NCI-H526 treated with DMSO at 0.1 percent for 48 hours (cell line): ENCODE measurements at places on chromosomes 7 and 10.

- DNase-seq, result no peak
Measured at GRCh38 chr7:34155220-34155908, 250.0 kb downstream of the BMPER start.

DNA sequence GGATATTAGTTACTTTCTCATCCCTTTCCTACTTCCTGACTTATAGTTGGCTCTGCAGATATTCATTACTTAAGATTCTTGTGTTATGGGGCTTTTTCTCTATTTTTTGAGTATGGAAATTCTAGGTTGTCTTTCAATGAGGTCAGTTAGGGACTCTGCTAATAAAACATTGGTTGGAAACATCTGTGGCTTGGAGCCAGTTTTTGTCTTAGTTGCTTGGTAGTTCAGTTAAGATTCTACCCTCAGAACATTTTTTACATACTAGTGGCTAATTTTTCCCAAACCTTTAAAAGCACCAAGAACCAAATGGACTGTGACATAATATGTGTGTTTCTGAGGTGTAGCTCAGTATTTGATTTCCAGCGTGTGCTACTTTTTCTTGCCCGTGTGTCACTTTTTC, 305.6 kb upstream of the FZD1 start:
- no peak for DNase-seq

GRCh38 chr10:26173837-26174236, 42.7 kb upstream of the GAD2 start:
- no peak for DNase-seq

GRCh38 chr10:75104842-75105241, 6.6 kb upstream of the SAMD8 start:
- no peak for DNase-seq

GRCh38 chr10:121183236-121183635, 332.1 kb downstream of the WDR11 start:
- DNase-seq, result peak; percentile 59

DNA sequence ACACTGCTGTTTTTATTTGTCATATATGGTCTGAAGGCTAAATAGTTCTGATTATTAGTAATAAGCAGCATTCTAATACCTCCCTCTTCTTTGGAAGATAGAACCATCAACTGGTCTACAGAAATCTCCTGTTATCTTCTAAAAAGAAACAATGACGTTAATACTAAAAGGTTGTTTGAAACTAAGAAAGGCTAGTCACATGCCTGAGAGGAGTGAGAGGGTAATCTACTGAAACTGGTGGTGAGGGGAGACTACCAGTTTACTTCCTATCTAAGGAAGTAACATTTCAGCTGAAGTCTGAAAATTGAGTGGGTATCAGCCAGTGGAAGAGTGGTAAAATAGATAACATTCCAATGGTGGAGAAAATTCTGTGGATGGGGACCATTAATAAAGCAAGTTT, 48.4 kb downstream of the FGFBP3 start:
- no peak for DNase-seq

GRCh38 chr10:93995598-93996271, 2.0 kb downstream of the PLCE1 start:
- no peak for DNase-seq

GRCh38 chr7:142111499-142111898, at the start of gene MGAM2:
Gene MGAM2, plus strand, starts transcription at chr7:142111718. Its CDS starts 5,156 bp downstream, at chr7:142116874.
- peak; percentile 83 for DNase-seq

DNA sequence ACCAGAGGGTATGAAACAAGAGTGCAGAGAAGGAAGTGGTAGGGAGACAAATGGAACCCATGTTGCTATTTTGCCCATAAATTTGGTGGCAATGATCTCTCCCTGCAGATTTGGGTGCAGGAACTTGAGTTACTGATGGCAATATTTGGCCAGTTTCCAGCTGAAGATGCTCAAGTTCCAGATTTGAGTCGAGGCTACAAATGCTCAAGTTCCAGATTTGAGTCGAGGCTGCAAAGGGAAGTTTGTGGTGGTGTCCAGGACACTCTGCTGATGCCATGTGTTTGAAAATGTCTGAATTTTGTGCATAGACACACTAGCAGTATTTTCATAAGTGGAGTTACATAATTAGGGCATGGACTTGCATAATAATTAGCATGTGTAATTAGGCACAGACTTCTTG, 40.8 kb downstream of the TBXAS1 start:
- no peak for DNase-seq

- no peak for DNase-seq
Measured at GRCh38 chr10:110739811-110740271, 95.7 kb downstream of the RBM20 start.

DNA sequence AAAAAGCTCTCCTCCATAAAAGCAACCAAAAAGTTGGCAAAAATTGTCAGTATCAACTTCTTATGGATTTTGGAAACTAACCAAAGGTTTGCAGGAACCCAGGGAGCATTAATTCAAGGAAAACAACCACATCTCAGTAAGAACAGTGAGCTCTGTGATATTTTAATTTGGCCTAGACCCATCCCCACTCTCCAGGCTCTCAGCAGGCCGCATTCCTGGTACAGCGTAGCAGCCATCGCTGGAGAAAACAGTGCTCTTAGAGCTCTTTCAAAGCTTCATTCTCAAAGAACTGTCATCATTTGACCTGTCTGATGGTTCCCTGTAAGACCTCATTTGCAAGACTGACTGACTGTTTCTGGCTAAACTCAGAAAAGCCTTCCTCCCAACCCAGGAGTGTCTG, 81.9 kb downstream of the NUDCD3 start:
- DNase-seq, result no peak

- no peak for DNase-seq
Measured at GRCh38 chr10:71085689-71086438, 126.5 kb upstream of the UNC5B start.

DNA sequence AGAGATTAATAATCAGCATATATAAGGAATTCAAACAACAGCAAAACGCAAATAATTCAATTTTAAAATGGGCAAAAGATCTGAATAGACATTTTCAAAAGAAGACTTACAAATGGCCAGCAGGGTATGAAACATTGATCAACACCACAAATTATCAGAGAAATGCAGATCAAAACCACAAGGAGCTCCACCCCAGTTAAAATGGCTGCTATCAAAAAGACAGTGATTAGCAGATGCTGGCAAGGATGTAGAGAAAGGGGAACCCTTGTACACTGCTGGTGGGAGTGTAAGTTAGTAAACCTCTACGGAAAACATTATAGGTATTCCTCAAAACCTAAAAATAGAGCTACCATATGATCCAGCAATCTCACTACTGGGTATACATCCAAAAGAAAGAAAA, 128.0 kb upstream of the CACUL1 start:
- no peak for DNase-seq

DNA sequence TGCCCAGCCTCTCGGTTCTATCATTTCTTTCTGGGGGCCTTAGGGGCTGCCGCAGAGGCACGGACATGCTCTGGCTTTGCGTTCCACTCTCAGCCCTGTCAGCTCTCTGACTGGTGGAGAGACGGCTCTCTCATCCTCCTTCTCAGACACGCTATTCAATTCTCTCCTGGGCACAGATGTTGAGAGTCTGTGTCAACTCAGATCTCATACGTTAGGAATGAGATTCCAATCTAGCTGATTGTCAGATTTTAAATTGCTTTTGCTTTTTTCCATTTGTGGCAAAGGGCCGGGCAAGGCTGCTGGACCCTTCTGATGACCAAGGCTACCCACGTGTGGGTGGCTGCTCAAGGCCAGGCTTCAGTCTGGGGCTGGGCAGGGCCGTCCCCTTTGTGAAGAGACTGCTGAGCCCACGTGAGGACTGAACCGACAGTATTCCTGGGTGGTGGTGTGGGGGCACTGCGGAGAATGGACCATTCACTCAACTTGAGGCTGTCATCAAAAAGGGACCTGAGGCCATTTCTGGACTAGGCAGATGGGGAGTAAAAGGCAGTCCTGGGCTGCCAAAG, 71.5 kb downstream of the CLEC2L start:
- DNase-seq, result no peak

GRCh38 chr10:527416-527815, 162.1 kb downstream of the DIP2C start:
- no peak for DNase-seq

GRCh38 chr7:96287132-96287531, 34.8 kb downstream of the SLC25A13 start:
- no peak for DNase-seq

GRCh38 chr10:102758240-102758932, 14.6 kb downstream of the WBP1L start:
- no peak for DNase-seq

GRCh38 chr10:93461109-93461806, 20.9 kb downstream of the MYOF start:
- DNase-seq, result peak; percentile 27

GRCh38 chr10:18402853-18403252, 248.5 kb downstream of the NSUN6 start:
- DNase-seq, result peak; percentile 35

DNA sequence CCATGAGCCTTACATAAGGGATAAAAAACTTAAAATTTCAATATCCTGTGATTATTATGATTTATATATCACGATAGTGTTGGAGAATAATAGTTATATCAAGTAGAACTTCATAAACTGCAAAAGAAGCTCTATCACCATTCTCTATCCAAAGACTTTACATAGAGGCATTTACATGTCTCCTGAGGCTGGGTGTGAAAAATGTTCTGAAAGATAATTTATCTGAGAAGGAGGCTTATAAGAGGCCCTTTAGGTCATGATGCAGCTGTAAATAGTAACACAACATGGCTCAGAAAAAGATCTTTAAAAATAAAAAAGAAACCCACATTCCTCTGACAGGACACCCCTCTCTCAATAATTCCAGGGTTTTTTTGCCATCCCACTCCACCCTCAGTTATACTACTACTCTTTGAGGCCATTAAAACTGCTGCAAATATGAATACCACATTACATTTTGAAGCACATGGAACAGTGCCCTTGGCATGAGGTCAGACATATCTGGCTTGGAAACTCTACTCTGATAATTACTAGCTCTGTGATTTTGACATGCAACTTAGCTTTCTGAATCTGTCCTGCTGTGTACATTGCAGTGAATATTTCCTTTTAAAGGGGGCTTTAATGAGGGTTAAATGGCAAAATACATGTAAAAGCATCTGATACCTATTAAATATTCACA, 55.5 kb downstream of the SLC16A12 start:
- DNase-seq, result no peak

DNA sequence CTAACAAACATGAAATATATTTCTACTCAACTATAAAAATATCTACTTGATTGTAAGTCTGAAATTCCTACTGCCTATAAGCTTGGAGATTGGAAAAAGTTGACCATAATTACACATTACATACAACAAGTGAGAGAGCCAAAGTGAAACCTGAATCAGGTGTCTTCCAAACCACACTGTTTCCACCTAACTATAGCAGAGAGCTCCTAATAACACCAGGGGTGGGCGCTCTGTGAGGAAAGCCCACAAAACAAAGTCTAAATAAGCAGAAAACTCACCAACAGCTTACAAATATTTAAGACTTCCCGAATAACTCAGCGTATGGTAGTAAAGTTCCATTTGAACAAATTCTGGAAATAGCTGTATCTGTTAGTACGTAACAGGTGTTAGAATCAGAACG, 119.9 kb downstream of the GPR37 start:
- no peak for DNase-seq

- DNase-seq, result no peak
Measured at GRCh38 chr10:2980791-2981360, 86.5 kb upstream of the PFKP start.

GRCh38 chr7:78970440-78970916, 483.0 kb downstream of the MAGI2 start:
- DNase-seq, result no peak

GRCh38 chr10:24383681-24384106, 174.8 kb downstream of the KIAA1217 start:
- DNase-seq, result peak; percentile 76

DNA sequence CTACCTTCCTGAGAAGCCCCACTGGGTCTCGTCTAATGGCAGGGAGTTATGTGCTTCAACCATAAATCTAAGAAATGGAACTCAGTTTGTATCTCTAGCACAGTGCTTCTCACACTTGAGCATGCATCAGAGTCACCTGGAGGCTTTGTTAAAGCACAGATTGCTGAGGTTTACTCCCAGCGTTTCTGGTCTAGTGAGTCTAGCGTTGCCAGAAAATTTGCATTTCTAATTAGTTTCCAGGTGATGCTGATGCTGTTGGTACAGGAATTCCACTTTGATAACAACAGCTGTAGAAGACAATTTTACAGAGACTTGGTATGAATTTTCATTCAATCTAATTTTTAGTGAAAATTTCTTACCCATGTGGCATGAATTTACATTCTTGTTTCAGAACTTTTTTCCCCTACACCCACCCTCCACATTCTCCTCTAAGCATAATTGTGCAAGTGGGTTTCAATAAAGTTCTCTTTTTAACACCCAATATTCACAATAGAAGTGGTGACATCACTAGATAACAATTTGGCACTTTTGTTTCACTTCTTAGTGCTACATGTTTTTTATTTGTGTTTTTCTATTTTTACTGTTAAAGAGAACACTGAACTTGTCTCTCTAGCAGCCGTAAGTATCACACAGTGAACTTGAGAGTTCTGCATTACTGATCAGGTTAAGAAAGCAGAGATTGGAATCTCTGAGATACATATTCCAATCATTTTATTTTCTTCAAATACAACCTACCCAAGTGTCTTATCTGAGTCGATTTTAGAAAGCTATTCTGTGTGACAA, 48.4 kb upstream of the BET1 start:
- DNase-seq, result peak; percentile 90

DNA sequence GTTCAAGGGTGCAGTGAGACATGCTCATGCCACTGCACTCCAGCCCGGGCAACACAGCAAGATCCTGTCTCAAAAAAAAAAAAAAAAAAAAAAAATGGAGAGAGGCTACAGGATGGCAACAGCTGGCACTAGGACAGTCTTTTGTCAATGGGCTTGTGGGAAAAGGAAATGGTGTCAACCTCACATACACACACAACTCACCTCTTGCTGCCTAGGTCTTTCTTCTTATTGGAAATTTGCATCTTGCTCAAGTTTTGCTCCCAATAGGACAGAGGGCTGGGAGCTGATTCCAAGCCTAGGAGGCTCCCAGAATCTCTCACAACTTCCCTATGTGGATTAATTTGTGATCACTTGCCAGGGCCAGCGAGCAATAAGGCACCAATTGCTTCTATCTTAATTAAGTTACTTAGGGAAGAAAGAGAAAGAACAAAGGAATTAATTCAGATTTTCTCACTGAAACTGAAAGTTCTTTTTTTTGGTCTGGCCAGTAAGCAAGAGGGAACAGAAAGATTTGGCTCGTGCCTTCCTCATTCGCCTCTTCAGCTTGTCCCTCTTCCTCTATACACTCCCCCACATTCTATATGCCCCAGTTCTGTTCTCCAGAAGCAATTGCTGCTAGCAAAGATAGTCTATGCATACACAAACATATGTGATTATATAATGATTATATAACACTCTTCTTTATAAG, 33.8 kb downstream of the MAP3K8 start:
- DNase-seq, result no peak
